ENCODE measurements at places on chromosomes 4 and X. TPM values are rescaled to one million over a fixed set of nuclear protein-coding genes. Genes with fewer than 3 reads are reported as not detected.

DNA sequence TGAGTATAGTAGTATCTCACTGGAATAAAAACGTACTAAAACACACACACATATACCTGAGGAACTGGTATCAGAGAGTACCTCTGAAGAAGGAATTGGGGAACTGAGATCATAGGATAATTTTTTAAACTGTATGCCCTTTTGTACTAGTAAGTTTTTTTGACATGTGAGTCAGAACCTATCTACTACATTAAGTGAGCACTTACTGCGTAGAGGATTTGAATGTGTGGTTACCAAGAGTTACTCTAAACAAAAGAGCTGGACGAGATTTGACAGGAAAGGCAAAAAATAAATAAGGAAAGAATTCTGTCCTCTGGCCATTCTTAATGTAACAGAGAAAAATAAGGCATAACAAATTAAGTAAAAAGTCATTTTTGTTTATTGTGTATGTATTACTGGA, 546.5 kb upstream of the FAT1 start:
- no peaks in the 10 kb centered on the region for H3K36me3 ChIP-seq
- DNase-seq: no peak
- H3K27ac ChIP-seq: no peak overlapping the region
- no peaks in the 10 kb centered on the region for H3K4me1 ChIP-seq
- H3K27me3 ChIP-seq: no peaks in the 10 kb centered on the region

DNA sequence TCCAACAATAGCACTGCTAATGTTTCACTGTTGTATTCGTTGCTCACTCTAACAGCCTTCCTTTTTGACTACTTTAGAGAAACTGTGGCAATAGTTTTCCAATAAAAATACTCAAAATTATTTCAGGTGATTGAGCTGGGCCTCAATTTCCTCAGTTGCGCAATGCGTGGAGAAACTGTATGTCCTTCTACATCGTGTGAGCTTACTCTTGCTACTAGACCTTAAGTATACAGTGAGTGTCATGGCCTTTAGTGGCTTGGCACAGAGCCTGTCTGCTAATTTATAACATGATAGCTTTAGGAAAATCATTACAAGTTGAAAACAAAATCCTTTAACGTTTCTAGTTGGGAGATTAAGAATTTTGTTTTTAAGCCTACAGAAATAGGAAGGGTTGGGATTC, 114.5 kb downstream of the COL4A6 start:
- no peak overlapping the region for H3K4me3 ChIP-seq
- peak; percentile 23 for DNase-seq
- peaks cover 16% of the 10 kb centered on the region for H3K4me1 ChIP-seq
- peaks cover 73% of the 10 kb centered on the region for H3K27me3 ChIP-seq

- no peak overlapping the region for H3K27ac ChIP-seq
- DNase-seq: no peak
- H3K27me3 ChIP-seq: no peaks in the 10 kb centered on the region
- peak overlapping the region; percentile 76 for H3K4me3 ChIP-seq
- no peaks in the 10 kb centered on the region for H3K36me3 ChIP-seq
- peaks cover 4% of the 10 kb centered on the region for H3K4me1 ChIP-seq
Measured at GRCh38 chrX:139929876-139930275, 3.0 kb downstream of the ATP11C start.

The GRPEL1 gene
- total RNA-seq: 82.9 TPM
